ENCODE measurements at places on chromosomes 6 and 20.

GRCh38 chr6:63565058-63565726 lies 7.1 kb upstream of the LOC128125822 start:
- no peak for DNase-seq

DNA sequence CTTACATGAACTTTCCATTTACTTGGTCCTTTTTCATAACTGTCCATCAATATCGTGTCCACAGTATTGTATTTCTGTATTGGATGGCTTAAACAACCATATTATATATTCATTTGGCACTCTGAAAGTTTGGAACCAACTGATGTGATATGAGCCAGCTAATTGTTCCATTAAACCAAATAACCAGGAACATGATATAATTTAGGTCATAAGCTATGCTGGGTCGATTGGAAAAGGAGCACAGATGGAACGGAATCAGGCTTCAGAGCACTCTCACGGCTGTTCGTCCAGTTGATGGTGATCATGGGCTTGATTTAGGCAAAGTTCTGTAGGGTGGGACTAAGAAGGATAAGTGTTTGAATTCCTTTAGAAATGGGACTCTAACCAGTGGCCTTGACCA lies 142.7 kb downstream of the DNAH8 start:
- no peak for DNase-seq

- no peak for DNase-seq
Observed at GRCh38 chr6:115511771-115512170, 548.9 kb downstream of the FRK start.

GRCh38 chr6:106617302-106617701 lies 12.0 kb downstream of the RTN4IP1 start:
- DNase-seq = peak; percentile 44

DNA sequence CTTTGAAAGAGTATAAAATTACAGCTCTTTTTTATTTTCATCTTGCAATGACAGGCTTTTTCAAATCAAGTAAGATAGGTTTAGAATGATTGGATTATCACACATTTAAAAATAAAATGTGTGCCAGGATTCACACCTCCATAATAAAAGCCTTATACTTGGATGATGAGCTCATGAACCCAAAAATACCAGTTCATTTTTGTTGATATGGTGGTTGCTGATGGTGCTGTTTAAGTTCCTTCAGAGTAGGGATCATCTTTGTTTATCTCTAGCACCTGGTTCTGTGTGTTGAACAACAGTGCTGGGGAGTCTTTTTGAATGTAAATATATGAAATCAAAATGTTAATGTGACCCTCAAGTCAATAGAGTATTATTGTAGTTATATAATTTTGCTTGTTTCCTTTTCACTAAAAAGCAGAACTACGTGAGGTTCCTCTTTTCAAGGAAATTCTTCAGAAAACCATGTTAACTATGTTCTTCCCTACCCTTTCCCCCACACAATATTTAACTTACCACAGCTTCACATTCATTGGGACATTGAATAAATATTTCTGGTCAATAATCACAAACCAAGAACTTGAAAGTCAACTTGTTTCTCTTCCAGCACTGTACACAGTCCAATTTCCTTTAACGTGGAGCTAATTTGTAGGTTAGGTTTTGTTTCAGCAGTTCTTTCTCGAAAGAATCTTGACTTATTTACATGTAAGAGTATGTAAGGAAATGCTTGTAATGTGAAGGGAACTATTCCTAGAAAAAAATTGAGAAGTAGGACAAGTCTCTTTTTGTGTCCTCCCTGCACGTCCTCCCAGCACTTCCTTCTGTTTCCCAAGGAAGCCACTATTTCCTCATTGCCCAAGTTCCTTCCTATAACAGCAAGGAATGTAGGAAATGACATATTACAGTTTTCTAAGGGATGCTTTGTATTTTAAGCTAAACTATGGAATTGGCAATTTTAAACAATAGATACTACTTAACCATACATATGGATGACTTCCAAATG lies 945.9 kb upstream of the CITED2 start:
- peak; percentile 82 for DNase-seq

GRCh38 chr6:84764332-84765049 lies at the start of gene TBX18:
Gene TBX18 (minus strand): TSS chr6:84764598. CDS start chr6:84764181, 417 bp downstream.
- no peak for DNase-seq

- DNase-seq = no peak
Observed at GRCh38 chr6:146017672-146018071, 11.2 kb upstream of the GRM1 start.

GRCh38 chr20:47821481-47822100 lies 36.3 kb upstream of the SULF2 start:
- DNase-seq = no peak

GRCh38 chr6:41785254-41785653 lies 2.2 kb upstream of the TOMM6 start:
- no peak for DNase-seq

GRCh38 chr6:107578642-107579341 lies 88.9 kb downstream of the SOBP start:
- DNase-seq = no peak

DNA sequence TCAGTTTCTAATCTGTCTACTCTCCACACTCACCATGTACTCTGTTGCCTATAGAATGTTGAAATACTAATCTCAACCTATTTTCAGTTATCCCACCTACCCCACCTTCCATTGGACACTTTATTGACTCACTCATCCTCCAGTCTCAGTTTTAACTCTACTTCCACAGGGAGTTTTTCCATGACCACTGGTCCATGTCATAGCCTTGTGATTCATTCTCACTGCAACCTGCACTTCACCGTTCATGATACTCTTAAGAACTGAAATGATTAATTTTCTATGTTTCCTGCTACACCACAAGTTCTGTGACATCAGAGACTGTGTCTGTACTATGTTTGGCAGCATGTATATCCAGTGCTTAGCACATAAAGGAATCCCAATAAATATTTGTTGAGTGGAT lies 122.8 kb upstream of the HSF2 start:
- DNase-seq = no peak

DNA sequence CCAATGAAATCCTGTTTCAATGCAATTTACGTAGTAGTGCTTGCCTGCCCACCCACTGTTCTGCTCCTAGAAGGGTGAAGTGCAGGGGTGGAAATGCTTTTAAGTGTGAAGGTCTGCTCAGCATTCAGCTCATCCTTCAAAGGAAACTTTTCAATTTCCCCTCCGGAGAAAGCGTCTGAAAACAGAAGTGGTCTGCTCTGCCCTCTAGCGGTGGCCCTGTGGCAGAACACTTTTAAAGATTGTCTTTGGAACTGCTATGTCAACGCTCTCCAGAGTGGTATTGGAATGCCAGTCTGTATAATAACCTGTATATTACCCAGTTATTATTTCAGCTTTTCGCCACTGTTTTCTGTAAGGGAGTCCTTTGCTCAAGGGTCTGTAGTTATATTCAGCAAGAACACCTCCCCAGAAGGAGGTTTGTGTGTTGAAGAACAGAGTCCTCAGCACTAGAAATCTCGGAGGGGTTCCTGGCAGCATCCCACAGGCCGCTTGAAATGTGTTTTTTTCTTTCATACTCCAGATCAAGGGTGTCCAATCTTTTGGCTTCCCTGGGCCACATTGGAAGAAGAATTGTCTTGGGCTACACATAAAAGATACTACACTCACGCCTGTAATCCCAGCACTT lies 63.1 kb upstream of the KLHL31 start:
- no peak for DNase-seq

GRCh38 chr6:167963589-167964057 lies 33.8 kb upstream of the KIF25 start:
- DNase-seq = no peak

- no peak for DNase-seq
Observed at GRCh38 chr20:58327211-58327610, 17.7 kb downstream of the RAB22A start.

GRCh38 chr6:5960456-5960855 lies 46.3 kb downstream of the NRN1 start:
- no peak for DNase-seq
